ENCODE measurements at places on chromosomes 7 and 10.
A peak's percentile ranks its signal among the peaks of the same experiment; 100 is the strongest.

- no peak for DNase-seq
Observed at GRCh38 chr7:1933066-1933750, 263.1 kb downstream of the ELFN1 start.

DNA sequence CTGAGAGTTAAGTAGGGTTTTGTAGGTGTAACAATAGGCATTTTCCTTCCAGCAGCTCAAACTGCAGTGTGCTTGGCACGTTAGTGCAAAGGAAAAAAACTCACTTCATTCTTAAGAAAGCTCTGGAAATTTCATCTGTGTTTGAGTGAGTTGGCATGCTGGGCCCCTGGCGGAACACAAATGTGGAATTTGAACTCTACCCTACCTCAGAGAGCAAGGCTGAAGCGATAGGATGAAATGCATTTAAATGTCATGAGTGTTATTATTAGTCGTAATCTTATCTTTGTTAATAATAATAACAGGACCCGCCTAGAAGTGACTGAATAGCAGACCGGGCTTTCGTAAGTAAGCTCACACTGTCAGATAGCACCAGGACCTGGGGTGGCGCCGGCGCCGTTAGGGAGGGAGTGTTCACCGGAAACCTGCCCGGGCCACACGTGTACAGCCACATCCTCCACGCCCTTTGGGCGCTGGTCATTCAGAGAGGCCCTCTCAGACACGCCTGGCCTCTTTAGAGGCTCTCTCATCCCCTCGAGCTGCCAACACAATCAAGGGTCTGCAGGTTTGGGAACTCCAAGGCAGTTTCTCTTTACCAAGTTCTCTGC is 63.5 kb downstream of the GRK5 start:
- peak; percentile 88 for DNase-seq

DNA sequence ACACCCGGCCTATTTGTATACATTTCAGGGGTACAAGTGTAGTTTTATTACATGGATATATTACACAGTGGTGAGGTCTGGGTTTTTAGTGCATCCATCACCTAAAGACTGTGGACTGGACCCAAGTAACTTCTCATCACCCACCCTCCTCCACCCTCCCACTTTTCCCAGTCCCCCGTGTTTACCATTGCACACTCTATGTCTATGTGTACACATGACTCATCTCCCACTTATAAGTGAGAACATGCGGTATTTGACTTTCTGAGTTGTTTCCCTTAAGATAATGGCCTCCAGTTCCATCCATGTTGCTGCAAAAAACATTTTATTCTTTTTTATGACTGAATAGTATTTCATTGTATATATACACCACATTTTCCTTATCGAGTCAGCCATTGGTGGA is 98.9 kb upstream of the WAC start:
- no peak for DNase-seq

GRCh38 chr10:44357023-44357540 is 27.8 kb downstream of the CXCL12 start:
- DNase-seq, result no peak

DNA sequence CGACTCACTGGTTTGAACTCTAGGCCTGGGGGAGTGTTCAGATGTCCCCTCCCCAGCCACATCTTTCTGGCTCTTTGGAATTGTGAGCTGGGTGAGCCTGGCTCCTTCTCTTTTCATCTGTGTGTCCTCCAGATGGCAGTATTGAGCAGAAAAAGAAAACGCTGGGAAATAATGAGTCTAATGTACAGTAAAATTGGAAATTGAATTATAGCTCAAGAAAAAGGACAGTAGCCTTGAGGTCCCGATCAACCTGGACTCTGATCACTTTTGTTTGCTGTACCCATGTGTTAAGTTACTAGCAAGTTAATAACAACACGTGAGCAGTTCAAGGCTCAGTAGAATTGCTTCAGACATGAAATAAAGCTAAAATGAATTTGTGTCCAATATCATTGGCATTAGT is 77.9 kb downstream of the SNX10 start:
- DNase-seq, result no peak

- DNase-seq, result no peak
Observed at GRCh38 chr7:115724400-115725056, 306.0 kb downstream of the TFEC start.

Data from coronary artery (tissue), 2 donors.